ENCODE measurements at places on chromosomes 7 and 10.
A peak's percentile ranks its signal among the peaks of the same experiment; 100 is the strongest.

DNA sequence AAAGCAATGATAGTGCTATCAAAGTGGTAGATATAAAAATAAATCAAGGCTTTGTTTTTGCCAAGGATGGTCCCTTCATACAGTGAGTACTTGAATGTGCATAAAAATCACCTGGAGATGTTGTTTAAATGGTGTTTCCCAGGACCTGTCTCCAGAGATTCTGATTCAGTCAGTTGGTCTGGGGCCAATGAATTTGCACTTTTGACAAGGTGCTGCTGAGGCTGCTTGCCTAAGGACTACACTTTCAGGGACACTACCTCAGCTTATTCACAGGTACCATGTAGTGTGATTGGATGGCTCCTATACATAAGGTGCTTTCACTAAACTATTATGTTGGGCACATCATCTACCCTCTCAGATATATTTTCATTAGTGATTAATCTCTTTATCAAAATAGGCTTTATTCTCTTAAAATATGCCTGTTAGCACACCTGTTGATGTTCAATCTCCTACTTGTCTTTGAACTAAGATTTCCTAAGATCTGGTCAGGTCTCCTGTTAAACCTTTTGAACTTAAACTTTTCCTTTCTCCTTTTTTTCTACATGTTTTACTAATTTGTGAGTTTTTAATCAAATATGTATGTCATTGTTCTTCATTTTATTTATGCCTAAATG lies 24.3 kb downstream of the CAPZA2 start:
- DNase-seq = no peak

GRCh38 chr7:70659263-70659662 lies 472.7 kb upstream of the GALNT17 start:
- DNase-seq = no peak

DNA sequence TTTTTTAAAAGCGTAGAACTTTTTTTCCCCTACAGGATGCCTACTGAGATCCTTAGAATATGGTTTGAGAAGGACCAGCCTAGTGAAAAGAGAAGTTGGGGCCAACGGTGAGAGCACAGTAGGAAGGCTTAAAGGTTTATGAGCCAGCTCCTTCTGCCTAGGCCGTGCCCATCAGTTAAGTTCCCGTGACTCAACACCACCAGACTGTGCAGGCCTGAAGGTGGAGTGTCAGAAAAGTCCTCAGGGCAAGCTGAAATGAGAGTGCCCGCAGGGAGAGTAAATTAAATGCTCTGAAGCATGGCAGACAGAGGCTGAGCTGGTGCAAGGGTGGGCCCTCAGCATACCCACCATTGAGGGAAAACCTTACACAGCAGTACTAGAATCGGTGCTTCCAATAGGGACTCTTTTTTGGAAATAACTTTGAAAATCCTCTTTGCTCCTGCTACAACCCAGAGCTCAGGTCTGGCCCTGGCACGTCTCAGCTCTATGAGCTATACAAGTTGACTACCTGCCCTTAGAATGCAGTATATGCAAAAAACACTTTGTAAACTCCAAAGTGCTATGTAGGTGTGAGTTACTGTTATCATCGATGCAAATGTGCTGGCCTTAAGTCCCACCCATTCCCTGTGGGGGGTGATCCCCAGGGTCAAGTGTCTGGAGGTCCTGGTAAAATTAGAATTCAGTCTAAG lies 15.2 kb upstream of the C10orf67 start:
- no peak for DNase-seq

- no peak for DNase-seq
These were observed 501.8 kb downstream of the GATA3 start for GRCh38 chr10:8556321-8556720.

GRCh38 chr10:44242091-44242490 lies 142.8 kb downstream of the CXCL12 start:
- DNase-seq = no peak

- DNase-seq = no peak
These were observed 75.9 kb upstream of the MAGI2 start for GRCh38 chr7:79529214-79529880.

DNA sequence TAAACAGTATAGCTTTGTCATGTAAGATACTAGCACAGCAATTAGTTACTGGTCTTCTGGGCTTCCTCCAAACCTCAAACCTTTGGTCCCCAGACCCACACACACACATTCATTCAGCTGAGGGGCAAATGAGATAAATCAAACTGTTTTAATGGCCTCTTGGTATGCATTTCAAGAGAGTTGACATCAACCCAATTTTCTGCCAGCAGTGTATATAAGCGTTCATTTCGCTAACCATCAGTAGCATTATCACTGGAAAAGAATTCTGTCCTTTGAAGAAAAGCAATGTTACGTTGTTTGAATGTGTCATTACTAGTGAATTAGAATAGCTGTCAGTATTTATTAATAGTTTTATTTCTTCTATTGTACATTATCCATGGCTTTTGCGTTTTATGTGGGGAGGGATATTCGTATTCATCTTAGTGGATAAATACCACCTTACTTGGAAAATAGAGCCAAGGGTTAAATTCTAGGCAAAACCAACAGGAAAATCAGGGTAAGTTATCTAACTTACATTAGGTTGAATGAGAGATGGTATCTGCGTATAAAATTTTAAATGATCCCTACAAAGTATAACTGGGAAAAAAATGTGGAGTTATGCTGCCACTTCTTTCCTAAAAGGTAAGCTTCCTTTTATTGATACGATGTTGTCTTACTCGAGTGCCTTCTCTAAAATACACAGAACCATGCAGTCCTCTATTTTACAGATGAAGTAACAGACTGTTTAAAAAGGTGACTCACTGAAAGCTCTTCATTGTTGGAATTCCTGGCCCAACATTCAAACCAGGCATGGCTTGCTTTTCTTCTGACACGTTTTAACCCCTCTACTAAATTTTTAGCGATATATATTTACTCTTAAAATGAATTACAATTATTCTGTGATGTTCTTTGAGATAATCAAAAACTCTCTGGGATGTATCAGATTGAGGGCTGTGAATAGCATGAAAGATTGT lies 2.0 kb upstream of the ZMYND11 start:
- DNase-seq = no peak

- no peak for DNase-seq
These were observed 45.1 kb upstream of the ANAPC16 start for GRCh38 chr10:72170733-72171132.

- peak; percentile 50 for DNase-seq
These were observed 173.1 kb downstream of the PTPRN2 start for GRCh38 chr7:158414486-158414961.

DNA sequence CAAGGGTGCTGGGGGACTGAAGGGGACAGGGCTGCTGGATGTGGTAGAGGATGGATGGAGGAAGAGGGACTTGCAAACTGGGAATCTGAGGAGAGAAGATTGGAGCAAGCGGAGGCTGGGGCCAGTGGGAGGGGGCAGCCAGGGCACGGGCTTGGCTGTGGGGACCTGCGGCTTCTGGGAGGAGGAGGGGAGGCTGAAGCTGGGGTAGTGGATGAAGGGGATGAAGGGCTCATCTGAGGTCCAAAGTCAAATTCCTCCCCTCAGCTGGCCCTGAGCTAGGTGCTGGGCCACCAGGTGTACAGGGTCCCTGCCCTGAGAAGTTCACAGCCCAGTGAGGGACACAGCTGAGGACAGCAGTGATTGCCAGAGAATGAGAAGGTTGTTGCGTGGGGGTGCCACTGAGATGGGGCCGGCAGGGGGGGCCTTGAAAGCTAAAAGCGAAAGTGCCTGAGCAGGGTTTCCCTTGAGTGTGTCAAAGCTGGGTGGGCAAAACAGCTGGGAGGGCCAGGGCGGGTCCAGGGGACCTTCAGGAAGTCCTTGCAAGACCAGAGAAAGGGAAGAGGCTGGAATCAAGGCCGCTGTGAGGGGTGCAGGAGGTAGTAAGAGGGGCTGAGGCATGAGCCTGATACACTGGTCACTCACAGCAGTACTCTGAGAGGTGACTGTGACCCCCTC lies 75.2 kb downstream of the MYL10 start:
- DNase-seq = no peak

DNA sequence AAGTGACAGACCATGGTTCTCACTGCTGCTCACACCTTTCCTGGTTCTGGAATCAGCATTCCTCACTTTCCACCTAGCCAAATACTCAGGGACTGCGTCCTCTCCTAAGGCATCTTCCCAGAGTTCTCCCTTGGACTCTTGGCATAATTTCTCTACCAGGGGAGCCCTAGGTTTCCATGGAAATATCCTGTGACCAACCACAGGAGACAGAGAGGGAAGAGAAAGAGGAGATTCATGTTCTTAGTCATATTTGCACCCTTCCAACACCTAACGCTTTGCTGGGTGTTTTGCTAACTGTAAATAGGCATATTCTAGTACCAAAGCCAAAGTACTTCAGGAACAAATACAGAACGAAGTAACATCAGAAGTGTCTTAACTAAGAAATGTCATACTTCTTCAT lies 28.6 kb downstream of the DENND11 start:
- no peak for DNase-seq

GRCh38 chr10:98115031-98115787 lies 19.2 kb upstream of the R3HCC1L start:
- DNase-seq = no peak

DNA sequence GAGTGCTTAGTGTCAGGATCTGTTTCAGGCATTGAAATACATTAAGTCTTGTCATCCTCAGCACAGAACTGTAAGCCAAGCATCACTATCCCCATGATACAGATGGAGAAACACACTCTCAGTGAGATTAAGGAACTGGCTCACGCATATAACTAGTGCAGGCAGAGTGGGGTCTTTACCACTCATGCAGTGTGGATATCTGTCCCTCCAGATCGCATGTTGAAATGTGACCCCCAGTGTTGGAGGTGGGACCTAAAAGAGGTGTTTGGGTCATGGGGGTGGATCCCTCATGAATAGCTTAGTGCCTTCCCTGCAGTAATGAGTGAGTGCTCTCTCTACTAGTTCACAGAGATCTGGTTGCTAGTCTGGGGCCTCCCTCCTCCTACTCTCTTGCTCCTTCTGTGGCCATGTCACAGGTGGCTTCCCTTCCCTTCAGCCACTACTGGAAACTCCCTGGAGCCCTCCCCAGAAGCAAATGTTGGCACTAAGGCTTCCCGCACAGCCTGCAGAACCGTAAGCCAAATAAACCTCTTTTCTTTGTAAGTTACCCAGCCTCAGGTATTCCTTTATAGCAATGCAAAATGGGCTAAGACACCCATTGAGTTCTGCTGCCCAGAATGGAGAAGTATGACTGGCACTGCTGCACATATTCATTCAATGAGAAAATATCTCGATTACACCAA lies 31.8 kb upstream of the MSMB start:
- no peak for DNase-seq

DNA sequence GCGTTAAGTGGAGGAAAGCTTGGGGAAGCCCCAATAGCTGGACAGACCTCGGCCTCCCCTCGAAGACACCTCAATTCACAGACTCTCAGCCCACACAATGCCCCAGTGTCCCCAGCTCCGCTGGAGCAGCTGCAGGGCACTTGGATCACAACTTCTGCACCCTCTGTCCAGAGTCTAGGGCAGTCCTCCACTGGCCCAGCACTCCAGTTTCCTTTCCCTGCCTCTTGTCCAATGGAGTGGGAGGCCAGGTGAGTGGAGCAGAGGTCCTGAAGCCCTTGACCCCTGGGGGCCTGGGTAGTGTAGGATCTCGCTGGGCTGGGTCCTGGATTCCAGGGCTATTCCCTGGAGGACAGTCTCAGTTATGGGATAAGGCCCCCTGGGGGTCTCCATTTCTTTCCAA lies 11.9 kb downstream of the SFRP5 start:
- no peak for DNase-seq

GRCh38 chr7:121753944-121754343 lies 119.0 kb upstream of the PTPRZ1 start:
- DNase-seq = no peak

DNA sequence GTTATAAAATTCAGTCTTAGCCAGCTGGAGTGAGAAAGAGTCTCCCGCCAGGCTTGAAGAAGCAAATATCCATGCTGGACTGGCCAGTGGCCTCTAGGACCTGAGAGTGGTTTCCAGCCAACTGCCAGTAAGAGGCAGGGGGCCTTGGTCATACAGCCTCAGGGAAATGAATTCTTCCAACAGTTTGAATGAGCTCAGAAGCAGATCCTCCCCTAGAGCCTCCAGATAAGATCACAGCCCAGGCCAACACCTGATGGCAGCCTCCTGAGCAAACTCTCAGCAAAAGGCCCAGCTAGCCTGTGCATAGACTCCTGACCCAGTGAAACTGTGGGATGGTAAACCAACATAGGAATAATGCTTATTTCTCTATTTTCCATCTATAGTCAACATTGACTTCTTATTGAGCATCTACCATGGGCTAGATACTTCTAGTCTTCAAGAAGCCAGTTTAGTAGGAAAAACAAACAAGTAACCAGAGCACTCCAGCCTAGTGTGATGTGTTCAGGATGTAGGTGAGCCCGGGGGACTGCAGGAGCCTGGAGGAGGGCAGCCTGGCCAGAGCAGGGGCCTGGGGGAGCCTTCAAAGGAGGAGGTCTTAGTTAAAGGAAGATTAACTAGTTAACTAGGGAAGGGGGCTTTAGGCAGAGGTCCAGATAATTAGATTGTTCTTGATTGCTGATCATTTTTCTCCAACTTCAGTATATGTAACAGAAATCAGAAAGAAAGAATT lies 115.4 kb upstream of the ADO start:
- DNase-seq = no peak

DNA sequence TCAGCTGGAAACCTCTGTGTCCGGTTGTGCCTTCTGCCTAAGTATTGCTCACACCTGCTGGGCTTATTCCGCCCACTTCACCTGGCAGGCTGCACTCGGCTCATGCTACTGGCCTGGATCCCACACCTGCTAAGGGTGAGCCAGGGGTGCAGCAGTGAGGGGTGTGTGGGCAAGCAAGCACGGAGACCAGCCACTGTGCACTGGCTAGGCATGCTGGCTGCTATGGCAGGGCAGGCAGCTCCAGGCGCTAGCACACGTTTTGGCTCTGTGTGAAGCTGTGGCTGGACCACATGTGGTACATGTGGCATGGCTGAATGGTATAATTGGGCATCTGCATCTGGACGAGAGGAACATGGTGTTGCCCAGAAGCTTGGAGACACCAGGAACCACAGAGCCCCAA lies 940.7 kb downstream of the NRG3 start:
- no peak for DNase-seq

GRCh38 chr7:54559401-54559800 lies 17.2 kb downstream of the VSTM2A start:
- DNase-seq = no peak

DNA sequence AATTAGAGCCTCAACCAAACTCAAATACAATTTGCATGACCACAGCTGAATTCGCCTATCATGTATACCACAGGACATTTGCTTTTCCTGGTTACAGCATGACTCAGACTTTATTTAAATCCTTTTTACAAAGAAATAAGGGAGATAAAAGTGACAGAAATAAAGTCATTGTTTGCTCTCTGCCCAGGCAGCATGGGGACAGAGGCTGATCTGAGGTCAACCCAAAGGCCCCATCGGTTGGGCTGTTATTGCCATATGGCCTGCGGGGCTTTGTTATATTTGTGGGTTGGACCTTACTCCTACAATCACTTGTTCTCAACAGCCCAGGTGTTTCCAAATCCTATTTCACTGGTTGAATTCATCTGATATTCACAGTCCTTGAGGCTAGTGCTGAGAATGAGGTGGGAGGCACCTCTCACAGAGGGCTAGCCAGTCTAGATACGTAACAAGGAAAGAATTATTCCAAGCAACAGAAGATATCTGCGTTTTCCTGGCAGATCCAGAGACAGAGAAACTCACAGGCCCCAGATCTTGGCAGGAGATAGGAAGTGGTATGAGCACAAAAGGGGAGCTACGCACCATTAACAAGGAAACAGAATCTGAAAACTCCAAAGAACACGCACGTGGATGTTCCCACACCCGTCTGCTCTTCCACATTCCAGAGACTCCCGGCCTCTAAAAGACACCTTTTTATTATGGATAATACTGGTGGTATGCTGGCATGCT lies 117.3 kb downstream of the HIPK2 start:
- no peak for DNase-seq

- no peak for DNase-seq
These were observed 629.6 kb upstream of the DPP6 start for GRCh38 chr7:153422291-153423209.

All from left hindlimb (tissue), 1 donor.